Astrocyte (in vitro differentiated cells and primary cell): ENCODE measurements at places on chromosomes 7 and 10.

- H3K4me3 ChIP-seq, result no peak overlapping the region
- no peaks in the 10 kb centered on the region for H3K4me1 ChIP-seq
- H3K27me3 ChIP-seq, result no peaks in the 10 kb centered on the region
- H3K36me3 ChIP-seq, result no peaks in the 10 kb centered on the region
- no peak overlapping the region for H3K27ac ChIP-seq
- peak; percentile 67 for DNase-seq
Measured at GRCh38 chr7:7416031-7416858, 119.4 kb downstream of the COL28A1 start.

DNA sequence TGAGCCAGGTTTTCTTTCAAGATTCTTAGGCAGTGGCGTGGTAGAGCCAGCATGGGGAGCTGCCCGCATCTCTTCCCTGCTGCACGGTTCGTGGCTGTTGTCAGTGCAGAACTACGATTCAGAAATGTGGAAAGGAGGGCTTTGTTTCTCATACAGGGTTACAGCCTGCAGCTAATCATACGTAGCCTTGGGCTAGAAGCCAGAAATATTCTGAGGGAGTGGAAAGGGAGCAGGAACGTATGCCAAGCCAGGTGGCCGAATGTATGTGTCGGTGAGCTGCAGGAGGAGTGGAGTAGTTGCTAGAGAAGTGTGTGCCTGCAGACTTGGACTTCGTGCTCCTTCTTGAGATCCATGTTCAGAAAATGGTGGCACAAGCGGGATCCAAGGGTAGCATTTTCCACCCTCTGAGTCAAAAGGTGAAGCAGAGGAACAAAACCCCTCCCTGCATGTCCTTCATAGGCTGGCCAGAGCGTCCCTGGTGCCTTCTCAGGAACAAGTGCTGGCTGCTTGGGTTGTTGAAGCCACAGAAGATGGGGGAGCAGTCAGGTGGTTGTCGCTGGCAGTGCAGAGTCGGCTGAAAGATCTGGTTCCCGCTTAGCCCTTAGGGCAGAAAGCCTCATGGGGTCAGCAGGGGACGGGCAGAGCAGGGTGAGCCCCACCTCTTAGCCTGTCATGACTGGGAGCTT lies 40.9 kb downstream of the LANCL2 start:
- H3K27me3 ChIP-seq, result no peaks in the 10 kb centered on the region
- peaks cover 4% of the 10 kb centered on the region for H3K36me3 ChIP-seq
- DNase-seq, result no peak
- no peak overlapping the region for H3K4me3 ChIP-seq
- H3K4me1 ChIP-seq, result no peaks in the 10 kb centered on the region

GRCh38 chr10:127145173-127145572 lies 51.2 kb downstream of the INSYN2A start:
- no peaks in the 10 kb centered on the region for H3K27me3 ChIP-seq
- peak overlapping the region; percentile 35 for H3K27ac ChIP-seq
- DNase-seq, result peak; percentile 44
- peaks cover 4% of the 10 kb centered on the region for H3K36me3 ChIP-seq
- H3K4me3 ChIP-seq, result no peak overlapping the region
- H3K4me1 ChIP-seq, result peaks cover 42% of the 10 kb centered on the region

GRCh38 chr10:21135023-21135931 lies 238.2 kb upstream of the NEBL start:
- H3K4me1 ChIP-seq, result peaks cover 7% of the 10 kb centered on the region
- H3K4me3 ChIP-seq, result no peak overlapping the region
- DNase-seq, result no peak

GRCh38 chr10:11057448-11057847 lies 39.8 kb downstream of the CELF2 start:
- no peak overlapping the region for H3K27ac ChIP-seq
- no peaks in the 10 kb centered on the region for H3K36me3 ChIP-seq
- H3K27me3 ChIP-seq, result no peaks in the 10 kb centered on the region
- no peak overlapping the region for H3K4me3 ChIP-seq

GRCh38 chr10:131977323-131978096 lies 4.2 kb downstream of the BNIP3 start:
- no peaks in the 10 kb centered on the region for H3K27me3 ChIP-seq
- no peak overlapping the region for H3K27ac ChIP-seq

GRCh38 chr10:132873395-132873794 lies 69.0 kb downstream of the CFAP46 start:
- no peaks in the 10 kb centered on the region for H3K27me3 ChIP-seq
- H3K27ac ChIP-seq, result no peak overlapping the region
- H3K4me1 ChIP-seq, result no peaks in the 10 kb centered on the region

- H3K4me3 ChIP-seq, result no peak overlapping the region
- no peaks in the 10 kb centered on the region for H3K36me3 ChIP-seq
- peaks cover 3% of the 10 kb centered on the region for H3K27me3 ChIP-seq
- peak; percentile 34 for DNase-seq
Measured at GRCh38 chr7:42692621-42693020, 219.2 kb downstream of the C7orf25 start.

DNA sequence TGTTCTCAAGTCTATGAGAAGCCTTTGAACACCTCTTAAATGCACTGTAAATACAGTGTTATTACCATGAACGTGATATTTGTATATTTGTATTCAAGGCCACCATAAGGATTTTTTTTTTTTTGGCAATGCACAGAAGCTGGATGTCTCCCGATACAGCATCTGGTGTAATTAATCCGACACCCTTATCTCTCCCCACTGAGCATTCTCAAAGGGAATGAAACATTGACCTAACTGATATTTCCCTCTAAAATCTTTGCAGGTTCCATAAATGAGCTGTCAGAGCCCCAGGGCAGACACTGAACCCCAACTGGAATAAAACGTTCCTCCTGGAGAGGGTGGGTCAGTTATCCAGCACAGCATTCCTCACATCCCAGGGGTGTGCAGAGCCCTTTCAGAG lies 316.6 kb downstream of the PAXIP1 start:
- H3K36me3 ChIP-seq, result no peaks in the 10 kb centered on the region
- no peaks in the 10 kb centered on the region for H3K27me3 ChIP-seq
- no peak overlapping the region for H3K27ac ChIP-seq
- no peak for DNase-seq
- H3K4me3 ChIP-seq, result no peak overlapping the region

GRCh38 chr10:76649723-76650127 lies 987.9 kb downstream of the KCNMA1 start:
- no peaks in the 10 kb centered on the region for H3K27me3 ChIP-seq
- no peaks in the 10 kb centered on the region for H3K36me3 ChIP-seq
- H3K4me1 ChIP-seq, result peaks cover 3% of the 10 kb centered on the region
- DNase-seq, result peak; percentile 64
- no peak overlapping the region for H3K4me3 ChIP-seq
- no peak overlapping the region for H3K27ac ChIP-seq

DNA sequence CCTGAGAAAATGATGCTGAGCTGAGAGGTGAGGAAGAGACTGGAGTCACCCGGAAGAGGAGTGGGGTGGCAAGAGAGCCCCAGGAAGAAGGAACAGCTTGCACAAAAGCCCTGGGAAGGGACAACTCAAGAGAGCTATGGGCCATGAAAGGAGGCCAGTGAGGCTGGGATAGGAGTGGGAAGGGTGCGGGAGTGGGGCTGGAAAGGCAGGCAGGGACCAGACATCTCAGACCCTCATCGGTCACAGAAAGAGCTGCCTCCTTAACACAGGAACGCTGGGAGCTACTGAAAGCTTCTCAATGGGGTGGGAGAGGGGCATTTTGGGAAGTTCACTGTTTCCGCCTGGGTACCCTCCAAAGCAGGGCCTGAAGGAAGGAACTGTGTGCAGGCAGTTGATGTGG lies 122.0 kb upstream of the UNC5B start:
- H3K4me1 ChIP-seq, result peaks cover 9% of the 10 kb centered on the region
- no peak overlapping the region for H3K27ac ChIP-seq
- no peak overlapping the region for H3K4me3 ChIP-seq
- no peaks in the 10 kb centered on the region for H3K36me3 ChIP-seq
- DNase-seq, result no peak
- peaks cover 9% of the 10 kb centered on the region for H3K27me3 ChIP-seq

DNA sequence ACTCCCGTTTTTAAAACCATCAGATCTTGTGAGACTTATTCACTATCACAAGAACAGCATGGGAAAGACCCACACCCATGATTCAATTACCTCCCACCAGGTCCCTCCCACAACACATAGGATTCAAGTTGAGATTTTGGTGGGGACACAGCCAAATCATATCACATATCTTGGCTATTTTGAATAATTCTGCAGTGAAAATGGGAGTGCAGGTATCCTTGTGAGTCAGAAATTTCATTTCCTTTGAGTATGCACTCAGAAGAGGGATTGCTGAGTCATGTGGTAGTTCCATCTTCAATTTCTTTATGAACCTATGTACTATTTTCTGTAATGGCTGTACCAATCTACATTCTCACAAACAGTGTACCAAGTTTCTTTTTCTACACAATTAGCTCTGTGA lies 125.8 kb downstream of the ANKRD7 start:
- H3K27ac ChIP-seq, result no peak overlapping the region
- H3K36me3 ChIP-seq, result no peaks in the 10 kb centered on the region
- no peaks in the 10 kb centered on the region for H3K27me3 ChIP-seq
- no peak for DNase-seq
- H3K4me3 ChIP-seq, result no peak overlapping the region
- H3K4me1 ChIP-seq, result no peaks in the 10 kb centered on the region

DNA sequence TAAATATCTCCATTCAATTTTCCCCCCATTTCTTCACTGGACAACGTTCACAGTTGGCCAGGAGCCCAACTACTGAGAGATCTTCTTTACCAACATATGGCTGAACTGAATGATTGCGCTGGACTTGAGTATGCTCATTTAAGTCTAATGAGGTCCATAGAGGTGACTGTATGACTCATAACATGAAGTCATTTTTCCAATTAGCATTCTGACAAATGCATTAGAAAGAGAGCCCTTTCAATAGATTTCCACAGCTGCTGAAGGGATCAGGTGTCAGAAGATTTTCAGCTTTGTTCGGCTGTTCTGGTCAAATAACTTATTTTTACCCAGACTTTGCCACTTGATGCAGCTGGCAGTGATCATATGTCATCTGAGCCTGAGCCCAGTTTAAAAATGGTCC lies 438.0 kb downstream of the ETV1 start:
- no peaks in the 10 kb centered on the region for H3K4me1 ChIP-seq
- H3K36me3 ChIP-seq, result no peaks in the 10 kb centered on the region
- no peak overlapping the region for H3K4me3 ChIP-seq
- DNase-seq, result peak; percentile 52
- H3K27me3 ChIP-seq, result no peaks in the 10 kb centered on the region

DNA sequence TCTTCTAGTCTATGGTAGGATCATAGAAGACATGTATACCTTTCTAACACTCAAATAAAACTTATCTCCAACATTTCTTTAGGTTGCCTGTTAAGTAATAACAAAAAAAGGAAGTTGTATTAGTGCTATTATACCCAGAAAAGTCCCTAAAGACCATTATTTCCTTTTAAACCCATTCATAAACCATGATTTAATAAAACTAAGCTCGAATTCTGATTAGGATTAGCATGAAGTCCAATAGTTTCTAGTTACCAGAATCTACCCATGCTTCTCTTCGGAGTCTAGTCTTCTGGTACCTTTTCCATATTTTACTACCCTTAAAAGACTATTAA lies 62.7 kb downstream of the USP6NL start:
- H3K4me3 ChIP-seq, result no peak overlapping the region
- peaks cover 18% of the 10 kb centered on the region for H3K4me1 ChIP-seq
- no peaks in the 10 kb centered on the region for H3K27me3 ChIP-seq
- H3K27ac ChIP-seq, result no peak overlapping the region

DNA sequence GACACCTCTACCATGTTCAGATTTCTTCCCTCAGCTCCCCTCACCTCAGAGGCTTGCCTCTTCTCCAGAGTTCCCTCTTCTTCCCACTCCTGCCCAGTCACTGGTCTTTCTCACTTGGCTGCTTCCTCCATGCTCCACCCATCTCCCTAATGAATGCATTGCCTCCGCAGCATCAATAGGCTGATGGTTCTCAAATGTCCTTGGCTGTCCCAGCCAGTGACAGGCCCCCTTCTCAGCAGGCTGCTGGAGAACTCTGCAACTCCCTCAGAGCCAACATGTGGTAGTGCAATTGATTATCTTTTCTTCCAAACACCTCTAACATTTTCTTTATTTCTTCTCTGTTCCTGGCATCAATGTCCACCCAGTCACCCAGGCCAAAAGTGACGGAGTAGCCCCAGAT lies 218.2 kb downstream of the RELN start:
- no peak overlapping the region for H3K4me3 ChIP-seq

GRCh38 chr10:43117031-43117776 lies 21.0 kb upstream of the CSGALNACT2 start:
- DNase-seq, result no peak
- H3K36me3 ChIP-seq, result no peaks in the 10 kb centered on the region
- peaks cover 4% of the 10 kb centered on the region for H3K4me1 ChIP-seq
- no peak overlapping the region for H3K4me3 ChIP-seq
- no peaks in the 10 kb centered on the region for H3K27me3 ChIP-seq

DNA sequence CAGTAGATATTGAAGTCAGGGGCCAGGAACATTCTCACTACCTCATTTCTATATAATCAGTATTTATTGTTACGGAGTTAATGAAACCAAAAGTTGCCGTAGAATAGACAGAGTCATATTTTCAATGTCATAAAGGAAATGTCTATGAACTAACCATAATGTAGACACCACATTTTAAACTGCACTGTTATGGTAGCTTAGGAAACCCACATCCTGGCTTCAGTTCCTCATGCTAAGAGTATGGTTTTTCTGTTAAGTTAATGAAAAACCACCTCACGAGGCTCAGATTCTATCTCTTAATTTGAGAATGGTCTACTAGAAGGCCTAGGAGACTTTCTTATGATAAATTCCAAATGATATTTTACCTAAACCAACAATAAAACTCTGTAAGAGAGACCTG lies 166.5 kb downstream of the TMEM26 start:
- H3K36me3 ChIP-seq, result no peaks in the 10 kb centered on the region
- no peak for DNase-seq
- no peak overlapping the region for H3K4me3 ChIP-seq
- no peaks in the 10 kb centered on the region for H3K4me1 ChIP-seq

GRCh38 chr10:111209692-111210091 lies 132.9 kb downstream of the ADRA2A start:
- no peaks in the 10 kb centered on the region for H3K36me3 ChIP-seq
- H3K27me3 ChIP-seq, result no peaks in the 10 kb centered on the region
- no peak for DNase-seq

GRCh38 chr7:98763441-98763840 lies 106.4 kb downstream of the TMEM130 start:
- H3K4me1 ChIP-seq, result peaks cover 6% of the 10 kb centered on the region
- H3K27me3 ChIP-seq, result no peaks in the 10 kb centered on the region
- DNase-seq, result no peak
- no peak overlapping the region for H3K27ac ChIP-seq
- H3K36me3 ChIP-seq, result no peaks in the 10 kb centered on the region
- H3K4me3 ChIP-seq, result no peak overlapping the region
